ENCODE measurements at places on chromosomes 5 and 9. TPM values are rescaled to one million over a fixed set of nuclear protein-coding genes. Genes with fewer than 3 reads are reported as not detected.

The FAM221B gene
- total RNA-seq: not detected

DNA sequence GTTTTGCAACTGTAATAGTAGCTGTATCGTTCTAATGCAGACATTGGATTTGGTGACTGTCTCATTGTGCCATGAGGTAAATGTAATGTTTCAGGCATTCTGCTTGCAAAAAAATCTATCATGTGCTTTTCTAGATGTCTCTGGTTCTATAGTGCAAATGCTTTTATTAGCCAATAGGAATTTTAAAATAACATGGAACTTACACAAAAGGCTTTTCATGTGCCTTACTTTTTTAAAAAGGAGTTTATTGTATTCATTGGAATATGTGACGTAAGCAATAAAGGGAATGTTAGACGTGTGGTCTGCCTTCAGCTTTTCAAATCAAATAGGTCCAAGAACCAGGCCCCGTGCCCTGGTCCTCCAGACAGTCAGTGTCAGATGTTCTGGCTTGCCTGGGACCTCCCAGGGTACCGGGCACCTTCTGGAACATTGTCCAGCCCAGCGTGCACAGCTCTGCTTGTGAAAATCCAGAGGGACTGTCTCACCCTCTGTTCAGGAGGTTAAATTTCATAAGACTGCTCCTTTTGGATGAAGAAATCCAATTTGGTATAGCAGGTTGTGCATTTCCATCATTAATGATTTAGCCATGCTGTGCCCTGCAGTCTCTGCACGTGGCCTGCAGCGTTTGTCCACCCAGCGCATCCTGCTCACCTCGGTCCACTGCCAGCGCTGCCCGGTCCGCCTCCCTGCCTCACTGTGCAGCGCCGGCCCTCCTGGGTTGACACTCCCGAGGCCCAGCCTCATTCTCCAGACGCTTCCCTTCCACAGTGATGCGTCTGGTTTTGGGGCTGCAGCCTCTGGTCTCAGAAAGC, 6.6 kb upstream of the AHRR start:
- no peak for DNase-seq
- no peaks in the 10 kb centered on the region for H3K27me3 ChIP-seq
- no peak overlapping the region for H3K27ac ChIP-seq
- H3K36me3 ChIP-seq: no peaks in the 10 kb centered on the region
- peaks cover 29% of the 10 kb centered on the region for H3K4me1 ChIP-seq

DNA sequence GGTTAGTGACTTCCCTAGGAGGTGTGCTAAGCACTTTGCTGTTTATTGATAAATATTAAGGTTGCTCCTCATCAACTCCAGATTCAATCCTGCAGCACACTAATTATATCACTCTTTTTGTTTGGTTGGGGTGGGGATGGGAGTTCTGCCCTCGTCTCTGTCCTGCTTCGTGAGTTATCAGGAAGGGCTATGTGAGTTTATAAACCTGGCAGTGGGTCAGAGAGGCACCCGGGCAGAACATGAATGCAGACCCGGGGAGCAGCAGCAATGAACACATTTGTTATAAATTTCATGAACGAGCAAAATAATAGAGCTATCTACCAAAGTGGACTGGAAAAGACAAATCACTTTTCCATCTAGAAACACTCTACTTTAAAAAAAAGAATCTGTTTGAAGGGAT, 125.5 kb upstream of the WWC1 start:
- H3K36me3 ChIP-seq: no peaks in the 10 kb centered on the region
- H3K4me3 ChIP-seq: no peak overlapping the region
- H3K4me1 ChIP-seq: no peaks in the 10 kb centered on the region
- DNase-seq: no peak
- H3K27me3 ChIP-seq: no peaks in the 10 kb centered on the region

- no peak overlapping the region for H3K27ac ChIP-seq
- no peak overlapping the region for H3K4me3 ChIP-seq
- no peaks in the 10 kb centered on the region for H3K36me3 ChIP-seq
These were observed 136.2 kb downstream of the BARX1 start for GRCh38 chr9:93818827-93819472.

GRCh38 chr9:131812116-131812790, 72.4 kb upstream of the RAPGEF1 start:
- H3K36me3 ChIP-seq: no peaks in the 10 kb centered on the region
- peaks cover 20% of the 10 kb centered on the region for H3K27me3 ChIP-seq
- peaks cover 20% of the 10 kb centered on the region for H3K4me1 ChIP-seq
- no peak for DNase-seq

DNA sequence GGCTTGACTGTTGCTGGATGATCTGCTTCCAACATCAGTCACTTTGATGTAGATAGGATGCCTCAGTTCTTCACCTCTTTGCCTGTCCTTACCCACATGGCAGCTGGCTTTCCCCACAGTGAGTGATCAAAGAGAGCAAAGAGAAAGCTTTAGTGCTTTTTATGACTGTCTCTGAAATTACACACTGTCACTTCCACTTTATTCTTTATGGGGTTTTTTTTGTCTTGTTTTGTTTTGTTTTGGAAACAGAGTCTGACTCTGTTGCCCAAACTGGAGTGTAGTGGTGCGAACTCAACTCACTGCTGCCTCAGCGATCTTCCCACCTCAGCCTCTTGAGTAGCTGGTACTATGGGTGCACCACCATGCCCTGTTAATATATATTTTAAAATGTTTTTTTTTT, 32.4 kb upstream of the C5orf24 start:
- H3K27ac ChIP-seq: no peak overlapping the region
- H3K4me3 ChIP-seq: no peak overlapping the region
- no peaks in the 10 kb centered on the region for H3K27me3 ChIP-seq
- DNase-seq: no peak
- peaks cover 31% of the 10 kb centered on the region for H3K36me3 ChIP-seq

Measured in astrocyte (in vitro differentiated cells and primary cell).